ENCODE measurements at places on chromosomes 11 and 22.

DNA sequence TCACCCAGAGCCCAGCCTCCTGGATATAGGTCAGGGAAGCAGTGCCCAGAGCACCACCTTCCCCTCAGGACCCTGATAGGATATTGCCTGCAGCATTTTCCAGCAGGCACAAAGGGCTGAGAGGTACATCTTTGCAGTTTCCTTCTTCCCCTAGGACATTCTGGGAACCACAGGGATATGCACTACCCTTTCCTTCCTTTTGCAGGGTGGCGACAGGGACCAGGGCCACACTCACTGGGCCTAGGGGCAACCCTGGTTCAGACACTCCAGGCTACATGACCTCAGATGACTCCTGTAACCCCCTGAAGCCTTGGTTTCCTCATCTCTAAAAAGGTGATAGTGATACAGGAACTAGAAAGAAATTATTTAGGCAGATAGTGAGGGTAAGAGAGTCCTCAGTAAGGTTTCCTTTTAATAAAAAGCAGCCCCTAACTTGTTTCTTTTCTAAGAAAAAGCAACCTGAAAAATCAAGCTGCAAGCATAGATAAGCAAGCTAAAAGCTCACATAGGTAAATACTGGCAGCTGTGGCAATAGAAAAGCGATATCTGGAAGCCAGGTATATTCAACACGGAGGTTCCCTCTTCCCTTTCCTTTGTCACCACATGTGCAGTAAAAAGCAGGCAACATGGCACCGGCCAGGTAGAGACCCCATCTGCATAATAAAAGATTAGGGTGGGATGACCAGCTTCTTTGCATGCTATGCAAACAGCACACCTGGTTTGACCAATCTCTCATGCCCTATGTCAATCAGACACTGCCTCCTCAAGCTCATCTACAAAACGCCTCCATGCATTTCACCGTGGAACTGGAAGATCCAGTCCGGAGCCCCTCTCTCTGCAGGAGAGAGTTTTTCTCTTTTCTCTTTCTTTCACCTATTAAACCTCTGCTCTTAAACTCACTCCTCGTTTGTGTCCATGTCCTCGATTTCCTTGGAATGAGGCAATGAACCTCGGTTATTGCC, 13.2 kb upstream of the MRGPRX2 start:
- no peak for DNase-seq

DNA sequence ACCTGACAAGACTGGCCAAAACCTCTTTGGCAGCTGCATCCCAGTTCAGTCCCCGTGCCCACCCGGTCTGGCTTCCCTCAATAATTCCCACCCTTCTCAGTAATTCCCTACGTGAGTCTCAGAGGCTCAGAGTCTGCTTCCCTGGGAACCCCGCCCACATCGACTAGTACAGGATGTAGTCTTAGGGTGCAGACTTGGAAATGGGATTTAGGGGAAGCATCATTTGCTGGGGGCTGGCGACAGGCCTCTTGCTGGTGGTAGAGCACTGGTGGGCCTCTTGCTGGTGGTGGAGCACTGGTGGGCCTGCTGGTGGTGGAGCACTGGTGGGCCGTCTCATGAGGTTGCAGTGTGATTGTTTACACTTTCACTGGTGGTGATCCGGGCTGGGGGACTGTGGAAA, 199.5 kb upstream of the B3GAT1 start:
- DNase-seq: no peak

- no peak for DNase-seq
Measured at GRCh38 chr11:134047586-134047999, 21.3 kb upstream of the JAM3 start.

DNA sequence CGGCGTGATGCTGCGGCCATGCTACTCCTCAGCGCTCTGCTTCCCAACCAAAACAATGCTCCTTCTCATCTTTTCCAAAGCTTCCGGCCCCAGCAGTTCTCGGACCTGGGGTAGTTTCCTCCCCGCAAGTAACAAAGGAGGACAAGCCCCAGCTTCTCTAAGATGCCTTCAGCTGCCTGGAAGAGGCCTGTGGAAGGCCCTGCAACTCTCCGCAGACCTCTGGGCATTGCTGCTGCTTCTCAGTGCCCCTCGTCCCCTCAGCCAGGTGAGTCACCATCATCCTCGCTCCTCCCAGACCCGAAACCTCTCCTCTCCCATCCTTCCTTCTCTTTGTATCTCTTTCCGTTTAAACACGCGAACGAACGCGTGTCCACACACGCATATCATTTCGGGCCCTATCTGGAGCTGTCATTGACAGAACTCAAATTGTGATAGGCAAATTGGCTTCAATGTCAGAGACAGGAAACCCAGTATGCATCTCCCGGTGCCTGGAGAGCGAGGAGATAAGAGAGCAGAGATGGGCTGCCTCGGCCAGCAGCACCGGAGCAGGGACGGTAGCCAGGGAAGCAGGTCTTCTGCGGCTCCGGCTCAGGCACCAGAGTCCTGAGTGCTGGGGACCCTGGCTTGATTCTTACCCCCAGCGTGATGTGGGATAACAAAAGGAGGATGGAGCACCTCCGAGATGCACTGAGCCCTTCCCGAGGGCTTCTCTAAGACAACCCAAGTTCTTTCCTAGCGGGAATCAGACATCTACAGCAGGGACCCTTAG, 22.0 kb upstream of the JAM3 start:
- no peak for DNase-seq

- no peak for DNase-seq
Measured at GRCh38 chr11:101169944-101170343, 40.3 kb upstream of the PGR start.

DNA sequence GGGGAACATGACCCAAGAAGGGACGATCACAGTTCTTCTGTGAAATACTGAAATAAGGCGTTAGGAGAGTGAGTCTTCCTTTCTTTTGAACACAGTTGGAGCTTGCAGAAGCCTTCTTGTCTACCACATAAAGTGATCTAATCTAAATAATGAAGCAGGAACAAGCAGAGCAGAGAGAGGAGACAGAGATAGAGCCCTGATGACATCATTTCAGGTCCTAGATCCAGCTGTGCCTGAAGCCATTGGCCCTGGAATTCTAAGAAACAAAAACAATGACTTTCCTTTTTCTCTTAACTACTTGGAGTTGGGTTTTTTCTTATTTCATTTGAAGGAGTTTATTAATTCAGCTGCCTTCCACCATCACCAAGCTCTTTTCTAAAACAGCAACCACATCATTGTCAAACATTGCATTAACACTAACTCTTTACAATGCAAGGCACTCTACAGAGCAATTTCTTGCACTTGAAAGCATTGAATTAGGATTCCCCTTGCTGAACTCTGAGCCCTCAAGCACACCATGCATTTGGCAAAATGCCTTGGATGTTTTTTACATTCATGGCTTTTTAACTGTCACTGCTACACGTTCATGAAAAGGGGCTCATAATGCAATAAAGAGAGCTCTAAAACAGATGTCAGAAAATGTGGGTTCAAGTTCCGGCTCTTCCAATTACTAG, 117.2 kb upstream of the TIMP3 start:
- DNase-seq: no peak

GRCh38 chr22:46147061-46147460, 3.3 kb upstream of the PPARA start:
- DNase-seq: no peak

DNA sequence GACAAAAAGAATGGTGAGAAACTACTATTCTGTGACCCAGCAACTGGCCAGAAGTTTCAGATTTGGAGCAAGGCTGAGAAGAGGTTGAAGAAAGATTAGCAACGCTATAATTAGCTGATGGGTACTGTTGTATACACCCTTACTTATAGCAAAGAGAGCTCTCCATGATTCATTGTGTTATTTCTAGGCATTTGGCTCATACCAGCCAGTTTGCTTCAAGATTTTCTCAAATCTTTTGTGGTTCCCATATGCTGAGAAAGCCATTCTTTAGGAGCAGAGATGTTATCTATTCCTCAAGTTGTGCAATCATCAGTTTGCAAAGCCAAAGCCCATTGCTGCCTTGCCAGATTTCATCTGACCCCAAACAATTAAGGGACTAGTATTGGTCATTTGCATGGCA, 179.4 kb downstream of the ETS1 start:
- no peak for DNase-seq

- no peak for DNase-seq
Measured at GRCh38 chr11:83220260-83220659, 26.7 kb downstream of the ANKRD42 start.

DNA sequence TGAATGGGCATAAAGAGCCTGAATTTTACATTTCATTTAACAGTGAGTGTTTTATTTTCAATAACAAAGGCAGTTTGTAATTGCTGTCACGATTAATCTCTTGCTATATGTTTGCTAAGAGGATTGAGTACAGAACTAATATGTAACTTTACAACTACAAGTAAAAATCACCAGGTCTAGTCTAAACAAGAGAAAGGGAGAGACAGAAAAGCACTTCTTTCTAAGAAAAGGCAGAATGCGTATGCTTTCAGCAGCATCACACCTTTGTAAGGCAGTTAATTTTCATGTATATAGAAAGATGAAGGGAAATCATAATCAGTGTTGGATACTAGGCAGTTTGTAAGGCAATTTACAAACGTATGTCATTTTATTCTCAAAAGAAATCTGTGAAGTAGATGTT, 169.8 kb downstream of the NELL1 start:
- DNase-seq: no peak

DNA sequence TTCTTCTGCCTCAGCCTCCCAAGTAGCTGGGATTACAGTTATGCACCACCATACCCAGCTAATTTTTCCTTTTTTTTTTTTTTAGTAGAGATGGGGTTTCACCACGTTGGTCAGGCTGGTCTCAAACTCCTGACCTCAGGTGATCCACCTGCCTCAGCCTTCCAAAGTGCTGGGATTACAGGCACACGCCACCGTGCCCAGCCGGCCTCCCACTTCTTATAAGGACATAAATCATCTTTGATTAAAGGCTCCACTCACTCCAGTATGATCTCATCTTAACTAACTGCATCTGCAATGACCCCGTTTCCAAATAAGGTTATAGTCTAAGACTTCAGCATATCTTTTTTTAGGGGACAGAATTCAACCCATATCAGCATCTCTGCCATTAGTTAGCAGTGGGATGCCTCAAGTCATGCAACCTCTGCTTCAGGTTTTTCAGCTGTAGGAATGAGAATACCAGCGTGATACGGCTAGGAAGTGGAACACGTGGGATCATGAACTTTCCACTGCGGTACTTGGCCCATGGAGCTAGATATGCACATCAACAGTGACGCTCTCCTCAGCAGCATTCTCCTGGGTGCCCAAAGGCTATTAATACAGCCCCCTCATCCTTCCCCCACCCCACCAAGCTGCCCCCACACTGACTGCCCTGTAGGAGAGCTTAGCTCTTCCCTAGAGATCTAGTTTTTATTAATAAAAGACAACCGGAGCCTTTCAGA, 41.4 kb downstream of the MCHR1 start:
- DNase-seq: no peak

DNA sequence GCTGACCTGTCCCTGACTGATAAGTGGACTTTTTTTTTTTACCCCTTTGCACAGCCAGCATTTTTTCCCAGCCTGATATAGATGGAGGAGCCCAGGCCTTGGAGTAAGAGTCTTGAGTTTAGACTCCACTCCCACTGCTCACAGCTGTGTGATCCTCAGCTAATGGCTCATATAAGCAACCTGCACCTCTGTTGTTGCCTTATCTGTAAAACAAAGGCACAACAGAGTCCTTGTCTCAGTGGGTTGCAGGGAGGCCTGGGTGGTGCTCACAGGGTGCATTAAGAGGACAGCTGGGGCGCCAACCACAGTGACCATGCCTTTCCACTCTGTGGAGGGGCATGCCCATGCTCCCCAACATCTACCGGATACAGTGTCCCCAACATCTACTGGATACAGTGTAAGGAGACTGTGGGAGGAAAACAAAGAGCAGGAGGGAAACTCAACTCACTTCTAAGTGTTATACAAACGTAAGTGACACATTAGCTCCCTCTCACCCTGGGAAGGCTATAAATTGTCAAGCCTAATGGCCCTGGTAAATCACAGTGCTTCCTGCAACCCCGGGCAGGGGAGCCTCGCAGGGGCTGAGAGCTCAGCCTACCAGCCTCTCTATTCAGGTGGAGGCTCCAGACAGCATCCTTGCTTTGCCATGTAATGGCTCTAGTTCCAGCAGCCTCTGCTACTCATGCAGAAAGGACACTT, 109.5 kb downstream of the TENM4 start:
- no peak for DNase-seq

GRCh38 chr22:33427461-33427860, 369.3 kb upstream of the SYN3 start:
- DNase-seq: no peak

DNA sequence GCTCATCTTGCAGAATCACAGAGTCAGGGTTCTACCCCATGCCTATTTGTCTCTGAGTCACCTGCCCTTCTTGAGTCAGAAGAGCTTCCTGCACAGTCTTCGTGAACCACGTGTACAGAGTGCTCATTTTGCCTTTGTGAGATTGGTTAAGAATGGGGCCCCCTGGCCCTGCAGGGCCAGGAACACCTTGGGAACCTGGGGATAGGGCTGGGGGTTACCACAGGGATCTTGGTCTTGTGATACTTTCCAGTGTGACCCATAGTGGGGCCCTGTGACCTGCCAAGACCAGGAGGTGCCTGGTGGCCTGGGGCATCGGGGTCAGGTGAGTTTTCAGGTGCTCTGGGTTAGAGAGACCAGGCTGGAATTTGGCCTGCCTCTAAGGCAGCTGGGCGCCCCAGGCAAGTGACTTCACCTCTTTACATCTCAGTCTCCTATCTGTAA, 9.4 kb downstream of the TMPRSS13 start:
- no peak for DNase-seq

DNA sequence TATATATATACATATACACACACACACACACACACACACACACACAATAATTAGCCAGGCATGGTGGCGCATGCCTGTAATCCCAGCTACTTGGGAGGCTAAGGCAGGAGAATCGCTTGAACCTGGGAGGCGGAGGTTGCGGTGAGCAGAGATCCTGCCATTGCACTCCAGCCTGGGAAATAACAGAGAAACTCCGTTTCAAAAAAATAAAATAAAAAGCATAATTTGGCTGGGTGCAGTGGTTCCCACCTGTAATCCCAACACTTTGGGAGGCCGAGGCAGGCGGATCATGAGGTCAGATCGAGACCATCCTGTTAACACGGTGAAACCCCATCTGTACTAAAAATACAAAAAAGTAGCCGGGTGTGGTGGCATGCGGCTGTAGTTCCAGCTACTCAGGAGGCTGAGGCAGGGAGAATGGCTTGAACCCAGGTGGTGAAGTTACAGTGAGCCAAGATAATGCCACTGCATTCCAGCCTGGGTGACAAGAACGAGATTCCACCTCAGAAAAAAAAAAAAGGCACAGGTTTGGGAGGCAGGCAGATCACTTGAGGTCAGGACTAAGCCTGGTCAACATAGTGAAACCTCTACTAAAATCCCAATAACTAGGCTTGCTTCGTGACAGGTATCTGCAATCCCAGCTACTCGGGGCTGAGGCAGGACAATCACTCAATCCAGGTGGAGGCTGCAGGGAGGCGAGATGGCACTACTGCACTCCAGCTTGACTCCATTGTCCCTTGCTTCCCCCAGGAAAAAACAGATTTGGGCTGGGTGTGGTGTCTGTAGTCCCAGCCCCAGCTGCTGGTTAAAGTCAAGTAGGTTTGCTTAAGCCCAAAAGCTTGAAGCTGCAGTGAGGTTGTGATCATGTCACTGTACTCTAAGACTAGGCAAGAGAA, 11.8 kb upstream of the WDR74 start:
- no peak for DNase-seq

Data from activated CD4-positive, alpha-beta T cell treated with anti-CD3 and anti-CD28 coated beads, Interleukin-2, amount 50 U/mL, for 4 hours (primary cell).